CD4-positive, CD25-positive, alpha-beta regulatory T cell (primary cell): ENCODE measurements at places on chromosomes 4 and X.

DNA sequence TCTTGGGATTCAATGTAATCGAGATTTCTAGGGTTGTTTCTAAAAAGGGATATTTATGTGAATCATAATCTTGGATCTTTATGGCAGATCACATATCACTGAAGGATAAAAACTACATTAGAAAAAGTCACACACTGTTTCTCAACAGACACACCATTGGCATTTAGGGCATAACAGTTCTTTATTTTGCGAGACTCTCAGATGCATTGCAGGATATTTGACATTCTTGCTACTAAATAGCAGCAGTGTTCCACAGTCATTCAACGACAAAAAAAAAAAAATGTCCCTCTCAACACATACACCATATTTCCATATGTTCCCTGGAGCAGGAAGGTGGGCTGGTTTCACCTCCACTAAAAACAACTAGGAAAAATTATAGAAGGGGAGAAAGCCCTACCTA lies 243.4 kb upstream of the PCDH18 start:
- no peak for DNase-seq

GRCh38 chrX:41913476-41913875 lies 9.9 kb downstream of the CASK start:
- no peak for DNase-seq

DNA sequence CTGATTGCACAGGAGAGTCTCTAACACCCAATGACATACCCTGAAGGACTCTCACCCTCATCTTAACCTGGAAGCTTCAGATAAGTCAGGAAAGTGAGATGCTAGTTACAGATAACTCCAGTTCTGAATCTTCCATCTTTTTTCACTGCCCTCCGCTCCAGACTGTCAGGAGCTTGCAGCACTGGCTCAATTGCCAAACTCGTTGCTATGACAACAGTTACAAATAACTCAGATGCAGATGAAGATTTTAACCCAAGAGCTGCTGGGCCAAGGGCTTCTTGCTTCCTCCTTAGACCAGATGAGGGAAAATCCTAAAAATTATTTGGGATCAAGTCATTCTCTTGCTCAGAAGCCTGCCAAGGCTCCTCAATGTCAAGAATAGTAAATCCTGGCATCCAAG lies 109.1 kb upstream of the HUWE1 start:
- DNase-seq: no peak

DNA sequence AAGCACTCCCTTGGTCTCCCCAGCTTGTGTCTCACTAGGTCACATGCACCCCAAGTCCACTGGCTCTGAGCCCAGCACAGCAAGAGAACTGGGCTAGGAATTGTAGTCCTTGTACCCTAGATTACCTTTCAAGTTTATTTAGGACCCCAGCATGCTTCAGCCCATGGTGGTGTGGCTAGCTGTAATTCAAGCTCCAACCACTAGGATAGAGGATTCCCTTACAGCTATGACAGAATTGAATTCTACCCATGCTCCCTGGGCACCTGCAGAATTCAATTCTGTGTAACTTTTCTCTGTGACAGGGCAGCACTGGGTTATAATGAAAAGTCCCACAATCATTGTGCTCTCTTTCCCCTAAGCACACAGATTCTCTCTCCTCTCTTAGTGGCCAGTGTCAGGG lies 253.8 kb upstream of the DMD start:
- DNase-seq: no peak

DNA sequence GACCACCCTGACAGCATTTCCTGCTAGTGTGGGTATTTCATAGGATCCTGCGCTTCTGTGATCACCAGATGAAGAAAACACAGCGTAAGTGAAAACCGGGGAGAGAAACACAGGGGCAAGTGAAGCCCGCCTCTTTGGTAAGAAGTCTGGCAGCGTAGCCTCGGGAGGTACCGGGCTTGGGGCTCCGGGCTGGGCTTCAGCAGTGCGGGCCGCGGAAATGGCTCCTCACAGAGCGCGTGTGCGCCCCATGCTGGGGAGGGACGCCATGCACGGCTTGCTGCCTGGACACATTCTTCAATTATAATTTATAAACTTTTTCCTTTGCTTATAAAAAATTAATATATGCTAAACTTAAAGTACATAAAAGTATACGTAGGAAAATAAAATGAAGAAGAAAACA lies 151.5 kb downstream of the AFAP1 start:
- no peak for DNase-seq

DNA sequence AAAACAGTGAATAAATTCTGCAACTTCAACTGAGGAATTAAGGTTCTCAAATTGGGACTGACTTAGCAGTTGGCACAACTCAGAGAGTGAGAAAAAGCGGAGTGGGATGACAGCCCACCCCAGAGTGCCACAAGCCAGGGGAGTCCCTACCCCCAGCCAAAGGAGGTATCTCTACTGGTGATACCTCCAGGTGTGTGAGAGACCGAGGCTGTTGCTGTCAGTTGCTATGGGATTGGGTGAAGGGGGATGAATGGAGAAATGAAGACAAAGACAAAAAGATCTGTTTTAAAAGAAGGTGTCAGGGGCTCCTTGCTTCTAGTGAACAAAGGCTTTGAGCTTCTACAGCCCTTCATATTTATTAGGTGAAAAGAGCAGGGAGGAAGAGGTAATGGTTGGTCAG lies 71.4 kb upstream of the UGT2B10 start:
- DNase-seq: no peak

DNA sequence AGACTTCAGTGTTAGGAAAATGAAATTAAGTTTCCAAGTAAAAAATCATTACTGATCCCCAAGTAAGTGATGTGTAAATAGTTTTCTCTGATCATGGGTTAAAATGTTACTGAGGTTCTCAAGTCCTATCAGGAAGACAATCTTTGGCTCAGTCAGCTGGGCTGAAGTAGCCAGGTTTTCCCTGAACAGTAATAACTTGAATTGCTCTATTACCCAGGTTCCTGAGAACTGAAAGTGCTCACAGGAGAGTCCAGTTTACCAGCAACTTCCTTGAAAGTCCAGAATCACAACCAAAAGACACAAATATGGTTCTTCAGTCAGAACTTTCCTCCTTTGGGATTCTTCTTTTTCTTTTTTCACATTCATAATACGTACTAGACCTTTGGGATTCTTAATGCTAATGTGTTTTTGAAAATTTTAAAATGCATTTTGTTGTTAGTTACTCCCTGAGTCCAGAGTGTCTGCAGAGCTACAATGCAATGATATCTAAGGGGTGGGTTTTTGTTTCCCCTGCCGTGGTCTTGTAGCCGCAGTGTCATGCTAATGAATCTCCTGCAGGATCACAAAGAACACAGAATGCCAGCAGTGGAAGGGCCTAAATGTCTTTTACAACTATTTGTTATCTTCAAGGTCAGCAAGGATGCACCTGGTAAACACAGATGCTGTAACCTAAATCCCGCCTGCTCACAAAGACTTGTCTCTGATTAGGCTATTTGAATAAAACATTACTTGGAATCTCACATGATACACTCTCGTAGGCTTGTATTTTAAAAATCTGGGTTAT lies 439.8 kb upstream of the NR3C2 start:
- no peak for DNase-seq

- DNase-seq: no peak
Observed at GRCh38 chr4:55159851-55160250, 34.5 kb upstream of the KDR start.

GRCh38 chr4:184768296-184768695 lies 34.4 kb upstream of the CENPU start:
- no peak for DNase-seq

GRCh38 chrX:22959204-22959920 lies 40.4 kb upstream of the DDX53 start:
- no peak for DNase-seq

DNA sequence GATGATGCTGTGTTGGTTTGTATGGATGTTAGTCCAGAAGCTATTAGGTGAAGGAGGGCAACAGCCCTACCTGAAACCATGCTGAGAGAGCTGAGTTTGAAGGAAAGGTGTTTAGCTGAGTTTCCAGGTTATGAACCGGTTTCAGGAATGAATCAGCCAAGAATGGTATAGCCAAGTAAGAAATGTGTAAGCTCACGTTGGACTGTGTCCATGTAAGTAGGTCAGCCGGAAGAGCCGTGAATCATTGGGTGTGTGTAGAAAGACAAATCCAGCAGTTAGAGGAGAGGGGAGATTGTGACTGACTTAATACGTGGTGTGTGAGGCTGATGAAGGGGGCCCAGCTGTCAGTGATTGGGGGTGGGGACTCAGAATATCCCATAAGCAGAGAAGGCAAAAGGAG lies 77.2 kb upstream of the SPIN4 start:
- DNase-seq: no peak

- no peak for DNase-seq
Observed at GRCh38 chr4:61298178-61298740, 98.1 kb downstream of the ADGRL3 start.

DNA sequence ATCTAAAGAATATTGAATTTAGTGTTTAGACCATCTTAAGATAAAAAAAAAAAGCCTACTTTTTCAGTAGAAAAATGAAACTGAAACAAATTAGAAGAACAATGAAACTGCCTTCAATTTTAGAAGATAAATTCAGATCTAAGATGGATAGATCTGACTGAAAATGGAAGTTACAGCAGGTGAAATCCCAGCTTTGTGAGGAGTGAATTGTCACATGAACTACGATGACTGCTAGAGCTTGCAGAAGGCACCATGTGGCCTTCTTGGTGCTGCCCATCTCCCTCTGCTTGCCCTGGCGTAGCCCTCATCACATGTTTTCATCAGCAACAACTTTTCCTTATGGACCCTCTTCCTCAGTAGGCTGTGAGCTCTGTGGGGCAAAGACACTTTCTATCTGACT lies 51.4 kb upstream of the EMCN start:
- no peak for DNase-seq

DNA sequence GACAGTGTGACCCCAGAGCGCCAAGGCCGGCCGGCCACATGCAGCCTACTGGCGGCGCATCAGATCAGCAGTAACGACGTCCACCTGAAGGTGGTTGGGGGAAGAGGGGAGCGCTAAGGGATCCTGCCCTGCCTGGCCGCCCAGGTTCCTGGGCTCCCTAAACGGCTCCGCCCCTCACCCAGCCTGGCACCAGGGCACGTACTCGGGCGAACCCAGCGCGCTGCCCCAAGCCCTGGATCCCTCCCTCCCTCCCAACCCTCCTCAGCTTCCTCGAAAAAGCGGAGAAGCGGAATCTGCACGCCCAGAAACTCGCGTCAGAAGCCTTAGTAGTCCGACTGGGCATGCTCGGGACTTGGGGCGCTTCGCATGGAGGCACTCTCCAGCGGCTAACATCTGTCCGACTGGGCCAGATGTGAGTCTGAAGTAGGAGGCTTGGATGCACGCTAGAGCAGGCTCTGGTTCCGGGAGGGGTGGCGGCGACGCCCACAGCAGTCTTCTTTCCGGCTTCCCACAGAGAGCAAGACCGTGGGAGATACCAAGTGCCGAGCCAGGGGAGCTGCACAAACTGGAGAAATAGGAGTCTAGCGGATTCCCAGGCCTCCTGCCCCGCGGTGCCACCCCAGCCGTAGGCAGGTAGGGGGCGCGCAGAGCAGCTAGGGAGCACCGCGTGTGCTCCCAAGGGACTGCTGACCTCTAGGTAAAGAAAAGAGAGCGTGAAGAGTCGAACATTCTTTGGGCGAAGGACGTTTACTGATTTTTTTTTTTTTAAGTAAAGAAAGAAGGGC lies 114.3 kb upstream of the TEX13C start:
- DNase-seq: peak; percentile 23
